ENCODE measurements at places on chromosomes 6 and 20.

- DNase-seq, result no peak
Observed at GRCh38 chr6:135018941-135019340, 35.7 kb downstream of the HBS1L start.

DNA sequence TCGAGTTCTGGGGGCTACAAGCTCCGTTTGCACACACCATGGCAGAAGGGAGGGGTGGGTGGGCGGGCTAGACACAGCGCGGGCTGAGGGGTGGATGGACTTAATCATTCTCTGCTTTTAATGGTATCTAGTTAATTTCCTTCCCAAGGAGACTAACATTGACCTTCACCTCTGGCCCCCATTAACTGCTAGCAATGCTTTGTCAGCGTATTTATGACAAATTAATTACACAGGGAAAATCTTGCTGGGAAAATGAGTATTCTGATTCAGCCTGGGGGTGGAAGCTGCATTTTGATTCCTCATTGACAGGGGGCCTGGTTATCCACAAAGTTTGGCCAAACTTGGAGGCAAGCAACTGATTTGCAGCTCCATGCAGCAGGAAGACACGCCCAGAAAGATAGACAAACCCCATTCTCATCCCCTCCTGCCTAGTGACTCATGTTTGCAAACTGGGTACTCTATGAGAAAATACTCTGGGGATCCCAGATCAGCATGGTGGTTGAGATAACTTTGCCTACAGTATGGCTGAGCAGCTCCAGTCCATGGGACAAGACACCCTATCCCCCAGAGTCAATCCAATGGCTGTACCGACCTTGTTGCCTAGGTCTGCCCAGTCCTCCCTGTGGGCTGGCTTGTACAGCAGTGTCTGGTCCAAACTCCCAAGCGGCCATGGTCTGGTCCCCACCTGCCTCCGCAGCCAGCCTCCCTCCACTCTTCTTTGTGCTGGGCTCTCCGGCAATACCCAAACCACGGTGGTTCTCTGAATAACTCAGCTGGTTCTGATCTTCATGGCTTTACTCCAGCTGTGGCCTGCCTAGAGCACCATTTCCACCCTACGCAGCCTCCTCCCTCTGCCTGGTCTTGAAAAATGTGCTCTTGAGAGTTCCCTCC is 19.7 kb downstream of the ZBP1 start:
- DNase-seq, result no peak

DNA sequence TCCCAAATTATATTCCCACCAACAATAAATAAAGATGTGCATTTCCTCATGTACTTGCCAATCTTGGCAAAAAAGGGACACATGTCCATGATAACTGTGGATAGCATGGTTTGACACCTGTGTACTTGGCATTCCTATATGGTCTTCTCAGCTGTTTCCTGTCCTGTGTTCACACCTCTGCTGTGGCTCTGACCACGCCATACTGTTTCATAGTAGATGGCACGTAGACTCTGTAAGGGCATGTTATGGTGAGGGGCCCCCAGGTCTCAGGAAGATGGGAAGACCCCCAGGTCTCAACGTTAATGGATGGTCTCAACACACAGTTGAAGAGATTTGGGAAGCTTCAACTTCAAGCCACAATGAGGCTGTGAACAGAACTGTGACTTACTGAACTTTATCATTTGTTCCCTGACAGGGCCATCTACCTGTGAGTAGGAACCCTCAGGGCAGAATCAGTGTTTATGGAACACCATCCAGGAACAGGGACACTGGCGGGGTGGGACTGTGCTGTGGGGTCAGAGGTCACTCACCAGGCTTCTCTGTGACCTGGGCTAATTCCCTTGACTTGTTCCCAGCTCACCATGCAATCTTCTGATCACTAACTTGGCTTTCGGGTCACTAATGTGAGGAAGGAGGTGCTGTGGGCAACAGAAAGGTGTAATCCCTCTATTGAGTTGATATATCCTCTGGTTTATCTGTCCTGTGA is 11.8 kb downstream of the ZBTB24 start:
- DNase-seq, result no peak

GRCh38 chr20:41330343-41330720 is 10.3 kb upstream of the LPIN3 start:
- no peak for DNase-seq

DNA sequence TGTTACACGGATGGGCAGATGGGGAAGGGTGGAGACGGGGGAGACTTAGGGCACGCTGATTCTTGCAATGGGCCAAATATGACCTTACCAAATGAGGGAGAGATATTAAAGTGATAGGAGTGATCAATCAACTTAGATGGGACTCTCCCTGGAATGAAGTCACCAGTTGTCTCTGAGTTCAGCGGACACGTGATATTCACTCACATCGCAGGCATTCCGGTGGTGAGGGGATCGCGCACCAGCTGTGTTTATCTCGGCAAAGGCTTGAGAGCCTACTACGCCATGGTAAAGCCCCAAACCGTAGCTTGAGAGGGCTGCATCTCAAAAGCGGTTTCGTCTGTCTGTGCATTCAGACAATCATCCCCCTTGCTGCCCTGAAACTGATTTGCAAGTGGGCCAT is 5.5 kb downstream of the BMP7 start:
- no peak for DNase-seq

- no peak for DNase-seq
Observed at GRCh38 chr6:79608334-79609224, 22.6 kb upstream of the SH3BGRL2 start.

- DNase-seq, result peak; percentile 51
Observed at GRCh38 chr6:20952699-20953474, 418.6 kb downstream of the CDKAL1 start.

- no peak for DNase-seq
Observed at GRCh38 chr6:142925575-142926110, 19.3 kb downstream of the HIVEP2 start.

- DNase-seq, result no peak
Observed at GRCh38 chr6:154341871-154342270, 14.7 kb downstream of the IPCEF1 start.

DNA sequence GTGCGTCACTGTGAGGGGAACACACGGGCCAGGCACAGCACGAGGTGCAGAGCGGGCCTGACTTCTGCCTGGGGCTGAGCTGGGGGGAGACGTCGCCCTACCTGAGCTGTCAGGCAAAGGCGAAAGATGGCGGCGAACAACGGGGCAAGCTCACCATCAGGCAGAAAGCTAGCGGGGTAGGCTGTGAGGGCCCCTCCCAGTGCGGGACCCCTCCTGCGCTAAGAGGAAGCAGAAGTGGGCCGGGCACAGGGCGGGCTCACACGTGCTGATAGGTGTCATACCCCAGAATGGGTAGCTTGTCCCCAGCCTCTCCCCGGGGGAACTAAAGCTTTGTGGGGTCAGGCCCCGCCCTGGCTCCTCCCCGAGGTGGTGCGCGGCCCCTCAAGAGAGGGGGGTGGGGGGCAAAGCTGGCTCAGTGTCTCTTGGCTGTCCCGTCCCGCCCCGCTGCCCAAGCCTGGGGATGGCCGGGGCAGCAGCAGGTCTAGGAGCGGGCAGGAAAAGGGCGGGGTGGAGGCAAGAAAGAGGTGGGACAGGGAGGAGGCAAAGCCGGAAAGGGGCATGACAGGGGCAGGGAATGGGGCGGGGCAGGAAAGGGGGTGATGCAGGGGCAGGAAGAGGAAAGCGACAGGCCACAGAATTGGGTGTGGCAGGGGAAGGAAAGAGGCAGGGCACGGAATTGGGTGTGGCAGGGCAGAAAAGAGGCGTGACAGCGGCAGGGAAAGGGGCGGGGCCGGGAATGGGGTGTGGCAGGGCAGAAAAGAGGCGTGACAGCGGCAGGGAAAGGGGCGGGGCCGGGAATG is 14.7 kb downstream of the UCKL1 start:
- no peak for DNase-seq

- DNase-seq, result no peak
Observed at GRCh38 chr20:35981969-35982368, 13.6 kb downstream of the CNBD2 start.

DNA sequence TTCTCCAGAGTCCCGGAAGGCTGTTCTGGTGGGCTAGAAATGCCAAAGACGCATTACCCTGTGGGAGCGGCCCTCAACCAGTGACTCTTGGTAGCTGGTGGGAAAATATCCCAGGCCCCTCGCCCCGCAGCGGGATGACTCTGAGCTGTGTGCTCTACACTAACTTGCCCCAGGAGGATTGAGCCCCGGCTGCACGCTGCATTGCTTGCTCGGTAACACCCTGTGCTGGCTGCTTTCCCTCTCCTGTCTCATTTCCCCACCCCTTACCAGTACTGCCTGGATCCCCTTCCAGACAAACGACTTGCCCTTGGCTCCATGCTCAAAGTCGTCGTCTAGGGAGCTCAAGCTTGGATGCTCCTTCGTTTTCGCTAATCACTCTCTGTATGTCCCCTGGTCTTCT is 411.8 kb upstream of the SULF2 start:
- DNase-seq, result no peak

- peak; percentile 44 for DNase-seq
Observed at GRCh38 chr6:134031696-134032255, 20.6 kb downstream of the SLC2A12 start.

DNA sequence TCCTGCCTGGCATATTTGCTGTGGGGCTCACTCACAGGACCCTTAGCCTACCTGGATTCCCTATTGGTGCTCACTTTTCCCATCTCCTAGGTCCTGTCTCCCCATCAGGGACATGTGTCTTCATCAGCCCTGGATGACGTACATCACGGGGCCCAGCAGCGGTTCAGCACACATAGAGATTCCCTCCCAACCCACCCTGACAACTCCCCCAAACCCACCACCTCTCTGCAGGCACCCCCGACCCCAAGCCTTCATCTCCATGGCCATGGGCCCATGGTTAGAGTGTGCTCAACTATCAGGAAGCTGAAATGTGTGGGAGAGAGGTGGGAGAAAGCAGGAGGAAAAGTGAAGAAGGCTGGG is 25.4 kb upstream of the SPDEF start:
- DNase-seq, result no peak

GRCh38 chr20:15297059-15297875 is 959.9 kb upstream of the FLRT3 start:
- DNase-seq, result no peak

DNA sequence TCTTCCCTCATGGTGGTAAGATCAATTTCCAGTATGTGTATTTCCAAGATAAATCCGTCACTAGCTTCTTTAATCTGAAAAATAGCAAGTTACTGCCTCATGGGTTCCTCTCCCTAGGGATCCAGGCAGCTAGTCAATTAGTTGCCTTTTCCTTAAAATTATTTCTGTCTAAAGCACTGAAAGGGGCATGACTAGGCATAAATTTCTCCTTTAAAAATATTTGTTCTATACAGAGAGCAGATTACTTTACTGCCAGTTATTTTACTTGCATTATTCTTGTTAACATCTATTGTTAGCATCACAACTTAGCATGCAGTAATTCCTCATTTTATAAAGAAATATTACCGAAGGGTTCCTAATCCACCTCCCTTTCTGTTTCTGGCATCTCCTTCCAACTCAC is 1.4 kb downstream of the MTCL3 start:
- no peak for DNase-seq

- no peak for DNase-seq
Observed at GRCh38 chr6:12423832-12424231, 133.7 kb downstream of the EDN1 start.

DNA sequence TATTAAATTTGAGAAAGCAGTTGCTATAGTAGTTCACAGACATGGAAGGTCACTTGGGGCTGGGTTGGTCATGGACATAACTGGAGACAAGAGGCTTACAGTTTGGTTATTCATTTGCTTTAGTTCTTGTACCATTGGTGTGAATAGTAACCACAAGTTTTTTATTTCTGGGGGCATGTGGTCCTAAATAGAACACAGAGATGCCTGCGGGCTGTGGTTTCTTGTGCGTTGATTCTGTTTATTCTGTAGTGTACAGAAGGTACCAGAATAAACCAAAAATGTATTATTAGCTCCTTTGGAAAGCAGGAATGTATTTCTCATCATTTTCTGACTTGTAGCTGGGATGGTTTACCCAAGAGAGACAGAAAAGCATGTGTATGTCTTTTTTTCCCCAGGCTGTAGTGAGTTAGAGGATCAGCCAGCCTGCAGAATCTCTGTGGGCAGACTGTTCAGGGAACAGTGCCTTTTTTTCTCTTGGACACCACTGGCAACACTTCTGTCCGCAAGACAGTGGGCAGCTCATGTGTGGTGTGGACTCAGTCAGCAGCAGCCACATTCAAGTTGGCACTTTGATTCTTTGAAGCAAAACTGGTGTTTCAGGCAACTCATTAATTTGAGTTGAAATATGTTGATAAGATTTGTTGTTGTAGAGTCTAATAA is 122.1 kb downstream of the LRRC1 start:
- DNase-seq, result no peak

DNA sequence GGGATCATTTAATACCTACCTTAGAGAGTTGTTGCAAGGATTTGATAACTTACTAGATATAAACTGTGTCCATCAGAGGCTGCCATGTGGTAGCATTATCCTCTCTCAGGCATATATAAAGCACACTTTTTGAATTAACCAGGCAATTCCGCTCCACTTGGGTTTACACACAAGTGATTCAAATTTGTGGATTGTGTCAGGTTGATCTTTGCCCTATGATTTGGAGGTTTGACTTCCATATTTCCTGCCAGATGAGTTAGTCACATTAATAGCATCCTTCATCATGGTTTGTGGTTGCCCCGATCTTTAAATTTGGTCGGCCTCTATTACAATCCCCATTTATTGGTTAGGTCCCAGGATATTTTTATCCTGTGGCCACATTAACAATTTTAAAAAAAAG is 44.8 kb upstream of the CTAGE9 start:
- peak; percentile 90 for DNase-seq

DNA sequence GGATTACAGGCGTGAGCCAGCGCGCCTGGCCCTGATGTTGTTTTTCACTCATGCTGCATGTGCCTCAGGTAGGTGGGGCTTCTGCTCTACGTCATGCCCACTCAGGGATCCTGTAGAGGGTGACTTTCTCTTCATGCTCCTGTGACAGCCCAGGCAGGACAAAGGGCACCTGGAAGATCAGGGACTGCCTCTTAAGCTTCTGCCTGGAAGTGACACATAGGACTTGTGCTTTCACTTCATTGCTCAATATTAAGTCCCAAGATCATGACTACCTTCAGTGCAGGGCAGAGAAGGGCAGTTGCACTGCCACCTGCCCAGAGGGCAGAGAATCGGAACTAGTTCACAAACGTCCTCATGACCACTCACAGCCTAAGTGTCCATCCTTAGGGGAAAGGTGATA is 249.5 kb upstream of the SULF2 start:
- no peak for DNase-seq

- DNase-seq, result no peak
Observed at GRCh38 chr6:20997770-20998147, 463.5 kb downstream of the CDKAL1 start.

DNA sequence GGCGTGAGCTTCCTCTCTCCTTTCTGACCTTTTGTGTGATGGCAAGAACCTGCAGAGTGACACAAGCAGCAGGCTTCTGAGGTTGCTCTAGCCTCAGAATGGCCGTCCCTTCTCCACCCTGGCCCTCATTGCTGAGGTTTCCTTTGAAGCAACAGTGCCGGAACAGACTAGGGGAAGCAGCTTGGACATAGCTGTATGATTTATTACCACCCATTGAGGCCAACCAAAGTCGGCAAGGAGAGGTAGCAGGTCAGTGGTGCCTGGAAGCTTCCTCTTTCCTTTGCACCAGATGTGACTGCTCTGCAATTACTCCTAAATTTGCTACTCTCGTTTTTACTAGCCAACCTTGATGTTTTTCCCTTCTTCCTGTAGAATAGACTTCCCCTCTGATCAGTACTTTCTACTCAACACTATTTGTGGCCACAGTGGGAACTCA is 31.4 kb downstream of the PTPN1 start:
- DNase-seq, result no peak

Data from astrocyte of the cerebellum (primary cell).